Stimulated activated CD4-positive, alpha-beta T cell treated with anti-CD3 and anti-CD28 coated beads, Interleukin-1b, Interleukin-23, amount 100 ng/mL, for 24 hours (primary cell): ENCODE measurements at places on chromosomes 5 and 9.

GRCh38 chr5:100905259-100905914 is 2.3 kb upstream of the ST8SIA4 start:
- no peak for DNase-seq

DNA sequence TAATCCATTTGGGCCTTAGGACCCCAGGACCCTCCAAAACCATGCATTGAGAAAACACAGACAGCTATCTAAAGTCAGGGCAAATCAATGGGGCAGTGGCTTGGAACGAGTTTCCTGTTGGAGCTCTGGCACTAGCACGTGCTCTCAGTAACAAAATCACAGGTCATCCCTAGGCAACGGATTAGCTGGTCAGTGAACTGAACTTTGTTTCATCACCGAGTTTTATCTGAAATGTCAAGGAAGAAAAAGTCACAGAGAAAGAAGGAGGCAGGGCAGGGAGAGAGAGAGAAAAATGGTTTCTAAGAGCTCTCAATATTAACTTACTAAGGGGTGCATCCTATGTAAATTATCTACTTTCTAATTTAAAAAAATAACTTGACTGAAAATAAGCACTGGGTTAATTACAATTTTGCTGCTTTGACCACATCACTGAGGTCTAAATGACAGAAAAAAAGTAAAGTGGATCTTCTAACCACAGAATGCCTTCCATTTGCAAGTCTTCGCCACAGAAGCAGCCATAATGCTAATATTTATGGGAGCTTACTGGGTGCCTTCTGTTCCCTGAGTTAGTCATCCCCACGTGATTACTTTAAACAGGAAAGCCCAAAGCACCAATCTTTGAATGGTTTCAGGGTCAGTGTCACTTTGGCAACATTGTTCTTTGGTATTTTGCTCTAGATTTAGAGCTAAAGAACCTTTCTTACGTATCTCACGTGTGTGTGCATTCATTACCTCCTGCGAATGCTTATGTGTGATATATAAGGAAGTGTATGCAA is 503.9 kb downstream of the RASEF start:
- DNase-seq, result no peak

GRCh38 chr5:9409413-9409960 is 136.4 kb downstream of the SEMA5A start:
- DNase-seq, result no peak

- no peak for DNase-seq
Measured at GRCh38 chr5:8157320-8157822, 288.4 kb downstream of the MTRR start.

- DNase-seq, result no peak
Measured at GRCh38 chr5:74257645-74258313, 382.7 kb downstream of the ENC1 start.

DNA sequence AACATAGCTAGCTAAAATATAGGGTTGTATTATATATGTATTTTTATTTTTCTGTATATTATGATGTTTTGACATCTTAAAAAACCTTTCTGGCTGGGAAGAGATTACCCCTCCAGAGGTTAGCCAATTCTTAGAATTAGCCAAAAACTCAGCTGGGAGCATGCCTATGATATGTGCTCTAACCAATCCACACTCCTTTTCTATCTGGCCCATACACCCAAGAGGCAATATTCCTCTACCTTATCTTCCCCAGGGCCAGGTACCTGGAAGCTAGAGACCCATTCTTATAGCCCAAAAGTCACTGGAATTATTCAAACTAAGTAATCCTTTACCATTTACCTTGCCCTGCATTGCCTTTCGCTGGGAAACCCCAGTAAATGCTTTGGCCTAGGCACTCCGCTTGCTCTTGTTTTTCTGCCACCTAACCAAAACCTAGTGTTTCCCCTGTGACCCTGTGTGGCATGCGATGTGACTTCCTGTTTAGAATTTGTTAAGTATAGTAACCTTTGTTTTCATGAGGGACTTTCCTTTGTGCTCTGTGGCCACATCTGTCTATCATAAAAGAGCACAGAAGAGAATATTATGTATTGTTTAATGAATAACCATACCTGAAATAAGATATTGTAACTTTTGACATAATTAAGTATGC is 37.4 kb downstream of the CSNK1G3 start:
- DNase-seq, result no peak

DNA sequence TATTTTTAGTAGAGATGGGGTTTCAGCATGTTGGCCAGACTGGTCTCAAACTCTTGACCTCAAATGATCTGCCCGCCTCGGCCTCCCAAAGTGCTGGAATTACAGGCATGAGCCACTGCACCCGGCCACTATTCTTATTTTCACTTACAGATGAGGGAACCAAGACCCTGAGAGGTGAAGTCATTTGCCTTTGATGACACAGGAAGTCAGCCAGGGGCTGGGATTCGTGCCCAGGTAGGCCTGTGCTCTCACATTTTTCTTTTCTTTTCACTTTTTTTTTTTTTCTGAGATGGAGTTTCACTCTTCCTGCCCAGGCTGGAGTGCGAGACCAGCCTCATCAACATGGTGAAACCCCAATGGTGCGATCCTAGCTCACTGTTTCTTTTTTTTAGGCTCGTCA is 22.2 kb downstream of the ENG start:
- DNase-seq, result no peak

DNA sequence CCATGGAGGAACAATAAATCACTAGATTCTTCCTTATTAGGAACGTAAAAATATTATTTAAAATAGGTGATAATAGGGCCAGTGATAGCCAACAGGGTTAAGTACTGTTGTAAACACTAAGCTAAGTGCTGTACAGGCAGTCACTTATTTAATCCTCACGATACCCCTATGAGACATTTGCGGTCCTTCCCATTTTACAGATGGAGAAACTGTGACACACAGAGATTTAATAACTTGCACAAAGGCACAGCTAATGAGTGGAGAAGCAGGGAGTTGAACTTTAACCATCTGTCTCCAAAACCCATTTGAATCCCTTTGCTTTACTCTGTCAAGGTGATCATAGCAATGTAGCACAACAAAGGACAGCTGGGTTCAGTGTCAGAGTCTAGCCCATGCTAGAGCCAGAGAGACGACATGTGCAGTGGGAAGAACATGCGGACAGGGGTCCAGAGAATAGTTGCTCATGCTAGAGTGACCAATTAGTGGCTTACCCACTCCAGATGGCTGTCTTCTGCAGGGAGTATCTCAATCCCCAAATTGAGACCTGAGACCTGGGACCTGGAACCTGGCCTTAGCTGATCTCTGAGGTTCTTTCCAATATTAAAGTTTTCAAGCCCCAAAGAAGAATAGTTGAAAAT is 28.9 kb downstream of the STXBP1 start:
- DNase-seq, result no peak

DNA sequence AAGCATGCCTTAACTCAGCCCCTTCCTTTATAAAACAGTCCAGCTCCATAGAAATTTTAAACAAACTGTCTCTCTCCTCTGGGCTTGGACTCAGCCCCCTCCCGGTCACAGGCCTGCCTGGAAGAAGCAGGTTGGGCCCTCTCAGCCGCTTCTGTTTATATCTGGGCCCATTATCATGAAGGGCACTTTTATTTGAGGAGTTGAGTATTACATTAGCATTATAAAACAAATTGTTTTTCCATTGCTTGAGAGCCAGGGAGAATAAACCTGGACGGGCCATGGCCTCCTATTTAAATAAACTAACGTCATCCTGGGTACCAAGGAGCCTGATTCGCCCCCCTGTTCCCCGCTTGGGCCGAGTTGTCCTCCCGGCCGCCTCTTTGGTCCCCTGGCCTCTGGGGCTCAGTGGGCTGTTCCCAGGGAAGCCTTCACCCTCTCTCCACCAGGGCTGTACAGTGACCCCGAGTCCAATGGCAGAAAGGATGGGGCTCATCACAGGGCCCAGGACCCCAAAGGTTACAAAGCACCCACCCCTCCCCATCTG is 13.2 kb downstream of the IRX2 start:
- no peak for DNase-seq

- DNase-seq, result no peak
Measured at GRCh38 chr5:169503886-169504285, 79.7 kb upstream of the SPDL1 start.

- no peak for DNase-seq
Measured at GRCh38 chr9:36141288-36141687, 4.8 kb downstream of the GLIPR2 start.

DNA sequence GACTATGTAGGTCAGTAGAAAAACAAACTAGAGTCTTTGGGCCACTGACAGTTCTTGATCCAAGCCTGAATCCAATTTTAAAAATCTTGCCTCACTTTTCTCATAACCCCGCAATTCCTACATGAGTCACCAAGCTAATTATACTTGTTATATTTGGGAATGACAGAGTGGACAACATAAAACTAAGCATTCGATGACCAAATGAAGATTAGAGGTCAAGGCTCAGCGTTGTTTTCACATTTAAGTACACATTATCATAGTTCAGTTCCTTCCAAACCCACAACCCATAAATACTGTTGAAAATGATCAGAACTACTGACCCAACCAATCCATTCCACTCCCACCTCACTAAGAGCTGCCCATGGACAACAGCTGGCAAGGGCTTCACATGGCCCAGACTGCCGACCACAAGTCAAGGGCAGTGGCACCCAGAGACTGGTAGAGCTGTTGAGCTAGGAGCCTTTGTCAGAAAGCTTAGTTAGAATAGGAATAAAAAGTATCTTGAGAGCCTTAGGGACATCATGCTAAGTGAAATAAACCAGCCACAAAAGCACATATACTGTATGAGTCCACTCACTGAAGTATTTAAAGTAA is 64.2 kb downstream of the MYO10 start:
- DNase-seq, result no peak

- DNase-seq, result no peak
Measured at GRCh38 chr9:134644725-134645606, 3.4 kb downstream of the COL5A1 start.

- no peak for DNase-seq
Measured at GRCh38 chr9:92208693-92209524, 84.6 kb downstream of the IARS1 start.

GRCh38 chr9:35608221-35608620 is 3.2 kb downstream of the TESK1 start:
- DNase-seq, result no peak

DNA sequence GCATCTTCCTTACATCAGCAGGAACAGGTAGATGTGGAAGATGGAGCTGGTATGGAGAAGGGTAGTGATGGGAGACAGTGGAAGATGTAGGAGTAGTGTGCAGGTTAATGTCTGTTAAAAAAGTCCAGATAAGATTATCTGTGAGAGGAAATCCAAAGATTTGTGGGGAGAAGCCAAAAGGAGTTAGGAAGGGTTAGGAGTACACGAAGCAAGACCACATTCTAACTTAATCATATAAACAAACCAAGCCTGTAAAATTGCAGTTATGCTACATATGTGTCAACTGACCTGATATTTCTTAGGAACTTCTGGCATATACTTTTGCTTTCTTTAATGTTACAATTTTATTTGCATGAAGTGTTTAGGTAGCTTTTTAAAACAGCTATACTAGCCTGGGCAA is 142.1 kb upstream of the DMRT1 start:
- no peak for DNase-seq

DNA sequence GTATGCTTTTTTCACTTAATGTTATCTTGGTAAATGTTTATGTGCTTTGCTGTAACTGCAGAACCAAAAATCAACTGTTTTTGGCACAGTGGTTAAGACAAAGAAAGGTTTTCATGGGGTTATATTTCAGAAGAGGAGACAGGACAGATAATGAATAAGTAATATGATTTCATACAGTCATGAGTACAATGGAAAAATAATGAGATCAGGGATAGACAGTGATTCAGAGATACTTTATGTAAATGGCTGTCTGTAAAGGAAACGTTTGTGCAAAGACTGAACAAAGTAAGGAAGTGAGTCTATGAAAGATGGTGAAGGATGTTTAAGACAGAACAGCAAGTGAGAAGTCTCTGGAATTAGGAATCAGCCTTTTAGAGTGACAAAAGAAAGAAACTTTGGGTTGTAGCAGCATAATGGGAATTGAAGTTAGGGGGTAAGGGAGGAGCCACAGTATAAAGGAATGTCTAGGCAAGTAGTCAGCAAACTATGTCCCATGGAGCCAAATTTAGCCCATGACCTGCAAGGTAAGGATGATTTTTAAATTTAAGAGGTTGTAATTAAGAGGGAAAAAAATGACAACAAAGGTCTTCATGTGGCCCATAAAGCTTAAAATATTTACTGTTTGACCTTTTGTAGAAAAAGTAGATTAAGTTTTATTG is 55.0 kb downstream of the TNPO1 start:
- no peak for DNase-seq

GRCh38 chr5:124981901-124982300 is 235.5 kb upstream of the ZNF608 start:
- no peak for DNase-seq

GRCh38 chr5:176943816-176944215 is 44.7 kb upstream of the HK3 start:
- DNase-seq, result no peak

GRCh38 chr5:80686757-80687156 is 32.0 kb upstream of the DHFR start:
- DNase-seq, result no peak

DNA sequence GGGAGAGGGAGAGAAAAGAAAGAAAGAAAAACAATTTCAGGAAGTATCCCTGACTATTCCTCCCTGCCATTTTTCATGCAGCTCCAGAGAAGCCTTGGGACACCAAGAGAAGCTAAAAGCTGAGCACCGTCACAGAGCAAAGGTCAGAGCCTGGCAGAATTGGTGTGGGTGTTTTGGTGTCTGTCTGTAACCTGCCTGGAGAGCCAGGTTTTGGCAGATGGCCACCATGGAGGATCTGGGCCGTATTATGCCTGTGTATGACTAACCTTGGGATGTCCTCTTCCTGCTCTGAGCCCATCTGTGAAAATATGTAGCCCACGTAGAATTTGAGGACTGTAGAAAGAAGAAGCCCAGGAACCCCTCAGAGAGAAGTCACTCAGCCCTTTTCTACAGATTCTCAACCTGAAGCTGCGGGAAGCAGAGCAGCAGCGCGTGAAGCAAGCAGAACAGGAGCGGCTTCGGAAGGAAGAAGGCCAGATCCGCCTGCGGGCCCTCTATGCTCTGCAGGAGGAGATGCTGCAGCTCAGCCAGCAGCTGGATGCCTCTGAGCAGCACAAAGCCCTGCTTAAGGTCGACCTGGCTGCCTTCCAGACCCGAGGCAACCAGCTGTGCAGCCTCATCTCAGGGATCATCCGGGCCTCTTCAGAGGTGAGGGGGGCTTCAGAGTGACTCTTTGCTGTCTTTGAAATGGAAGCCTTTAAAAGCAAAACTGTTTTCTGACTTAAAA is 18.8 kb downstream of the GLE1 start:
- no peak for DNase-seq

- DNase-seq, result no peak
Measured at GRCh38 chr9:15101095-15101494, 190.9 kb upstream of the FREM1 start.

DNA sequence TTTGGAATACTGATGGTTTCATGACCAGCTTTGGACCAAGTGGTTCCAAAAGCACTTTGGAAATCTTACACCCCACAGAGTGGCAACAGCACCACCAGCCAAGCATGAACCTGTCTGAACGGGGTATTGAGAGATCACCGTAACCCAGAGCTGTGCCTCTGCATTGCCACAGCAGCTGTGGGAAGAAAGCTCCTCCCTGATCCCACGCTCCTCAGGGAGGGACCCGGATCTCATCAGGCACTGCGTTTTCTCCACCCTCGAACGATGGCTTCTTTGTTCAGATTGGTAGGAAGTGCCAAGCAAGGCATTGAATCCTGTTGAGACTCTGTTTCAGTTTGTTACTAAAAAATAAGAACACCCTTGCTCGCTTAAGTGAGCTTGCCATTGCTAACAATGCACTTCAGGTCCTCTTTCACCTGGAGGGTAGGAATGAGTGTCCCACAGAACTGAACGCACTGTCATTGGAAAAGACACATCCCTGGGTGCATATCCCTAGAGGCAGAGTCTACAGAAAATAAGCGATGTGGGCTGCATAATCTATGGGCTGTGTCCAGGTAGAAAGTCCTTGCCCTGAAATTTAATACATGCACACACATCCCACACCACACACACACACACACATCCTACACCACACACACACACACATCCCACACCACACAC is 118.0 kb upstream of the ICE1 start:
- DNase-seq, result no peak
